ENCODE measurements at places on chromosomes 16 and 17.
A peak's percentile ranks its signal among the peaks of the same experiment; 100 is the strongest.

DNA sequence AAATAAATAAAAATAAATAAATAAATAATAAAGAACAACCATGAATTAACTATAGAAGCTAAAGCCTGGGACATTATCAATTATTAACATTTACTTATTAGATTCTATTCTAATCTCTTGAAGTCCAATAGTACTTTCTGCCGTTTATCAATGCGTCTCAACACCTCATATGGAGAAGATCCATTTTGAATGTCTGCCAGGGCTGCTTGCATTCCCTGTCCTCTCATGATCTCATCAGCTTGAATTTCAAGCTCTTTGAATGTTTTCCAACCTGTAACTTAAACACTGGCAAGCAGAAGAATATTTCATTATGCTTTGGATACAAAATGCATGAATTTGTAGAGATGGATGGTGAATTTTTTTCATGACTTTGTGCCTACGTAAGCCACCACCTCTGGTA, 191.9 kb upstream of the ANKFN1 start:
- no peak for DNase-seq

DNA sequence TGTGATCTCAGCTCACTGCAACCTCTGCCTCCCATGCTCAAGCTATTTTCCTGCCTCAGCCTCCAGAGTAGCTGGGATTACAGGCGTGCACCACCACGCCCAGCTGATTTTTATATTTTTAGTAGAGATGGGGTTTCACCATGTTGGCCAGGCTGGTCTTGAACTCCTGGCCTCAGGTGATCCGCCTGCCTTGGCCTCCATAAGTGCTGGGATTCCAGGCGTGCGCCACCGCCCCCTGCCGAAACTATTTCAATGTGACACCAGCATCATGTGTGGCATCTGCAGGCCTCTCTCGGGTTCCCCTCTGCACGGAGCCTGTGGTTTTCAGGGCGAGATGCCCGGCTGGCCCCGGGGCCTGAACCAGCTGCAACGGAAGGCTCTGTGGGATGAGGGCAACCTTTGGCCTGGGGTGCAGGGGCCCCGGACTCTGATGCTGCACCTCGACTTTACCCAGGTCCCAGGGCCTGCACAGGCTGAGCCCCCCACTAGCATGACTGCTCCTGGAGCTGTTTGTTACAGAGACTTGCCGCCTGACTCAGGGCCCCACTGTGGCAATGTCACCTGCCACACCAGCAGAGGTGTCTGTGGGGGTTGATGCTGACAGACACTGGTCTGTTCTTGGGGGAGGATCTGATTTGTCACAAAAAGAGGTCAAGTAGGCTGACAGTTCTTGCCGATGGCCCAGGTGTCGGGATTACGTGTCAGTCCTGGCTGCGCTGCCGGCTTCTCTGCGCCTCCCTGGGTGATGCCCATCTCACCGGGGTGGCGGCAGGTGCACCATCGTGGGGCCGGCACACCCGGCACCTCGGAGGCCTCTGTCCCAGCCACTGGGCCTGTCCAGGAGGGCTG, 8.6 kb upstream of the TEX19 start:
- DNase-seq, result no peak

- no peak for DNase-seq
Measured at GRCh38 chr16:83058376-83058775, 431.6 kb downstream of the CDH13 start.

DNA sequence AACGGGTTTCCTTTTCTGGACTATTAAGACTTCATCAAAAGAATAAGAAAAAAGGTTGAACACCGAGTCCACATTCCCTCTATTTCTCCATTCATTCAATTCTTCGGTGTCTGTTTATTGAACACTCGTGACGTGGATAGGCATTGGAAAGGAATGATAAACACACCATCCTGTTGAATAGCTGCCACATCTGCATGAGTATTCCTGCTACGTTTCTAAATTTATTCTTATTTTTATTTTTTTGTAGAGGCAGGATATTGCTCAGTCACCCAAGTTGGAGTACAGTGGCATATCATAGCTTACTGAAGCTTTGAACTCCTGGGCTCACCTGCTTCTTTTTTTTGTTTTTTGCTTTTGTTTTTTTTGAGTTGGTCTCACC, 80.8 kb upstream of the CIBAR2 start:
- DNase-seq, result peak; percentile 25

DNA sequence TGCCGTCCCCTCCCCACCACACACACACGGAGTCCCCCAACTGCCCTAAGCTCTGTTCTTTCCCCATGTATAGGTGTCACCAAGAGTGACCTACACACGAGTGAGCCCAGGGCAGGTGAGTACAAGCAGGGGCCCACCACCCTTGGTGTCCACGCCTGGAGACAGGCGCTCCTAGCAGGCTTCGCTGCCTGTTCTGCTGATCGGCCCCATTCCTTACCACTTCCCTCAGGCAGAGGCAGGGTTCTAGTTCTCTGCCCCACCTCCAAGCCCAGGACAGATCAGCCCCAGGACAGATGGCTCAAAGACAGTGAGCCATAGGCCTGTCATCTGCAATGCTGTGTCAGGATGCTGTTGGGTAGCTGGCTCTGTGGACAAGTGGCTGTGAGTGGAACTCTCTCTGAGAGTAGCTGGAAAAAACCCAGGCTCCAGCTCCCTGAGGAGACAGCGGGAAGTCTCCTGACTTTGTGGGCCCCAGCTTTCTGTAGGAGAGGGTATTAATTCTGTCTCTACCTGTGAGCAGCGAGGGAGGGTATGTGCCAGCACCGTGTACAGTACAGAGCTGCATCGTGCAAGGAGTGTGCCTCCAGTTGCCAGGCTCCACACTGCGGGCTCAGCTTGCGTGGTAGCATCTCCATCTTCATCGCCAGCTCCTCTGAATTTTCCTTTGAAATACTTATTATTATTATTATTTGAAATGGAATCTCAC, 897 bp downstream of the TP53I13 start:
- no peak for DNase-seq

Data from GM03348 (cell line).